Left kidney (tissue), 8 donors: ENCODE measurements at places on chromosomes 5 and 9.

DNA sequence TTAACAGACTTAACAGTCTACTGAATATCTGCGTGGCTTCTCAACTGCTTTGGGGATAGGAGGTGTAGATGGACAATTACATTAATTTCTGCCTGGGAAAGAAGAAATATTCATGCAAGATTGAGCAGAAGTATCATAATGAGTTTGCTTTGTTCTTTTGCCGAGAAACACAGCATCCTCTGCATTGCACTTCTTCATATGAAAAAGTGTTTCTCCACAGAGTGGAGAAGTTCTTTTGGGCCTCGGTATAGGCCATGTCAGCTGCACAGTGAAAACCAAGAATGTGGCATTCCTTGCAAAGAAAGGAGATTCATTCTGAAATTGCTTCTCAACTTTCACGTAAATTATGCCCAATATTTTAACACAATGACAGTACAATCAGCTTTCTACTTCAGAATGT, 17.6 kb upstream of the SNX2 start:
- DNase-seq: no peak

- DNase-seq: no peak
These were observed 139.8 kb downstream of the ELAVL2 start for GRCh38 chr9:23686257-23686656.

DNA sequence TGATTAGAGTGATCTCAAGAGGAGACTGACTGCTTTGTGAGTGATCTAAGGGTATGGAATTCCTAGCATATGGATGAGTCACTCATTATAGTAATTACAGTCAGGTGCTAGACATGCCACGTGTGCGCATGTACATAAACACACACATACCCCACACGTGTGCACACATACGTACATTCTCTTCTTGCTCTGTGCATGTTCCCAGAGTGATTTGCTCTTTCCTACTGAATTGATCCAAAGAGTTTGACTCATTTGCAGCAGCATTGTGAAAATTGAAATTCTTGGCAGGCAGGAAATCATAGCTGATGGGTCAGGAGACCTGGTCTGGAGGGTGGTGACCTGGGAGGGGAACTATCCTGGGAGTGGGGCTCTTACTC, 63.8 kb downstream of the ANGPTL2 start:
- no peak for DNase-seq

DNA sequence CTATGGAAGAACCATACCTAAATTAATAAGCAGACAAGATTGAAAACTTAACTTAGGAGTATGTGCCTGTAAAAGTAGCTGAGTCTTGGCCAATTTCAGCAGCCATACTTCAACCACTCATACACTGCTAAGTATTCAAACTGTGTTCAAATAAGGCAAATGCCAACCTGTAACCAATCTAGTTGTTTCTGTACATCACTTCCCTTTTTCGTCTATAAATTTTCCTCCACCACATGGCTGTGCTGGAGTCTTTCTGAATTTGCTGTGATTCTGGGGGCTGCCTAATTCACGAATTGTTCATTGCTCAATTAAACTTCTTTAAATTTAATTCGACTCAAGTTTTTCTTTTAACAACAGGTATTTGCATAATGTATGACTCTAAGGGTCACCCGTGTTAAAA, 184.4 kb downstream of the PLK2 start:
- no peak for DNase-seq

GRCh38 chr9:110050925-110051355, 157.0 kb downstream of the C9orf152 start:
- no peak for DNase-seq

DNA sequence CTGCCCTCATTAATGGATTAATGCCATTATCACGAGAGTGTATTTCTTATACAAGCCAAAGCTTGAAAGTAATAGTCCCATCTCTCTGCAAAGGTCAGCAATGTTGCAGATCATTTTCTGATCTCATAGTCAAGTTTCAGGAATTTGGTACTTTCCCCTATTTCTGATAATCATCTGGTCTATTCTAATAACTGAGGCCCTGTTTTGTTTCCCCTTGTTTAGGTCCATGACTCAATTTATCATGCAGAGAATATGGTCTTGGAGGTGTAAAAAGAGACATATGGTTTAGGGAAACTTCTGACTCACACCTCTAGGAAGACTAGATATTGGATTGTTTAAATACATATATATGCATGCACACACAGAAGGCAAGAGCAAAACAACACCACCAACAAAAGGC, 339.3 kb upstream of the NUDT12 start:
- DNase-seq: no peak

DNA sequence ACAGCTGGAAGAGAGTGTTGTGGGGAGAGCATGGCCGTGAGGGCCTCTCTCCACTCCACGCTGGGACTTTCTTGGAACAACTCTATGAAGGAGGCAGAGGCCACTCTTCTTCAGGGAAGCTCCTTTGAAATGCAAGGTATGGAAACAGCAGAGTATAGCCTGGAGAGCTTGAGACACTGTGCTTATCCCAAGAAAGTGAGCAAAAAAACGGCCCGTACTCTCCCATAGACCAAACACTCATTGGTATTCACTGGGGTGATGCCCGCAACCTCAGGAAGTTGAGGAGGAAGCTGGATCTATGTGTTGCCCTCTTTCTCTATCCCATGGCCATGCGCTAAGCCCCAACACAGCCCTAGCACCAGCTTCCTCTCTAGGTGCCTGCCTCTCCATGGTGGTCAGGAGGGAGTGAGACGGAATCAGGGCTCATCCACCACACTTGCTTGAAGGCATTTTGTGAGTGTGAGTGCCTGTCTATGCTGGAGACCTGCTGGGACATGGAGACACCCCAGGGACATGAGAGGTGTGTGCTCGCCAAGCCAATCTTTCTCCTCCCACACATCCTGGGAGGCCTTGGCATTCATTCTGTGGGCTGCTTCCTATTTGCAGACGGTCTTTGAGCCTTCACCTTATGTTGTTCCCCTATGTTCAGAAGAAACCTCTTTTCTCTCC, 616.6 kb downstream of the IRX1 start:
- no peak for DNase-seq

DNA sequence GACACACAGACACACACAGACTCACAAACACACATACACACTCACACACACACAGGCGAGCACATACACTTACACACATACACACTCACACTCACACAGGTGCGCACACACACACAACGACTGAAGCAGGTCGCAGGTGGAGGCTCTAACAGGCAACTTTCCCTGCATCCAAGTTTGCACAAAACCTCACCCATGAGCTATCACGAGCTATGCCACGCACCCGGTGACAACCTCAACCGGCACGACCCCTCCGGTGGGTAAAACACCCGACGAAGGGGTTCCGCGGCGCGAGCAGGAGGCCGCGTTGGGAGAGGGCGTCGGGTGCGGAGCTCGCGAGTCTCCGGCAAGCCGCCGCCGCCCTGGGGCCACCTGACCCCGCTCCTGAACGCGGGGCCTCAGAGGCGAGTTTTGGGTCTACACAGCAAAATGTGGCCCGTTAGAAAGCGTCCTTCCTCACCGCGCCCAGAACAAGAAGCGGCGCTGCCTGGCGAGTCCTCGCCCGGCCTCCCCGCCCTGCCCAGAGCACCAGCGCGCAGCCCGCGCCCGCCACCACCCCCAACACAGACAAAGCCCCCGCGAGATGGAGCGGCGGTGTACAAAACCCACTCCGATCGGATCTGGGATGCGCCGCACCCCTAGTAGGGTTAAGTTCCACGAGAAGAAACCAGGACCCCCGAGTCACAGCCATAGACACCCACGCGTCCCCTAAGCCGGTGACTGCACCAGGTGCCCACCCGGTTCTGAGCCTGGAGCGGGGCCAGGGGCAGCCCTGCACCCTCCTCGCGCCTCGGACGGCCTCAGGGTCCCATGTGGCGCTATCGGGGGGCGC, 665 bp downstream of the SLC6A3 start:
- DNase-seq: no peak
